ENCODE measurements at places on chromosomes 12 and 14.

DNA sequence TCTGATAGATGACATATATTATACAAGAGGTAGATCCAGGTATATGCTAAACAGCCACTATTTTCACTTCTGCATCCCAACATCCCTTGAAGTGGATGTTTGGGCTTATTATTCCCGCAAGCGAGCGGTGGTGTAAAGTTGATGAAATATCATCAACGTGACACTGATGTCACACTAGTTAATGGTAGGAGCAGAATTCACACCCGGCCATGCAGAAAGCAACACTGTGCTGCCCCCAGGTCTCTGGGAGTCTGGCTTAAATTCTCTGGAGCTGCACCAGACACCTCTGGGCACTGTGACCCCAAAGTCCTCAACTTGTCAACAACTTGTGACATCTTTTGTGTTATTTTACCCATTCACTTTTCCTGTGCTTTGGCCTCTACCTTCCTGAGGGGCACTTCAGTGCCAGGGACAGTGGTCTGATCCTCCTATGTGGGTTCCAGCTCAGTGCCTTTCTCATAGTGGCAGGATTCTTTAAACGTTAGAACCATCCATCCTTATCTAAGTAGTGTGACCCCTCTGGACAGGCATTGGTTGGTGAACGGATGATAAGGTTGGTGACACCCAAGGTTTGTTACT lies 952 bp downstream of the DRAM1 start:
- no peak for DNase-seq

GRCh38 chr12:128018067-128018466 lies 248.9 kb upstream of the TMEM132C start:
- no peak for DNase-seq

DNA sequence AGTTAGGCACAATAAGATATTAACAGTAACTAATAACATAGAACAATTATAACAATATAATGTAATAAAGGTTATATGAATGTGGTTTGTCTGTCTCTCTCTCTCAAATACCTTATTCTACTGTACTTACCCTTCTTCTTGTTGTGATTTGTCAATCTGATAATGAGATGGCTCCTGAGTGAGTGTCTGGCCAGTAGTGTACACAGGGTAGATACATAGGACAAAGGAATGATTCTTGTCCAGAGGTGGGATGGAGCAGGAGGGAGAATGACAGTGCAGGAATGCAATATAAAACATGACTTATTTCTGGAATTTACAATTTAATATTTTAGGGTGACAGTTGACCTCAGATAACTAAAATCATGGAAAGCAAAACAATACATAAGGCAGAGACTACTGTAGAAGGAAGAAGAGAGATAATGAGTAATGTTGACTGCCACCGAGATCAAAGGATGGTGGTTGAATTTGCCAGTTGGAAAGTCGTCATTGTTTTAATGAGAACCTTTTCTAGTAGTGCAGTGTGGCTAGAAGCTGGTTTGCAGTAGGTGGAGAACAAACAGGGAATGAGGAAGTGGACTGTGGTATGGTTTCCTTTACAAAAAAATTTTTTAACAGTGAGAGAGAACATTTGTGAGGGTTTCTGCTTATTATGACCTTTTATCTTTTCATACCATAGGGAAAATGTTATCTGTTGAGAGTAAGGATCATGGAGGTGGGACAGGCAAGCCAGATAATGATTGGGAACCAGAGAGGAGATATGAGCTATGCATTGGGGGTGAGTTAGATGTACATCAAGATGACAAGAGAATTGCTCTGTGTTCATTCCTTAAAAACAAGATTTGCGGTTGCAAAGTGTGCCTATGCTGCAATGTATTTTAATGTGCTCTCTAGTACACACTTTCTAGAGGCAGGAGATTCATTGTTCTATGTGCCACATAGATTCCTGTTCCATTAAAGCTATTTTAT lies 458.3 kb downstream of the BTG1 start:
- DNase-seq = no peak

DNA sequence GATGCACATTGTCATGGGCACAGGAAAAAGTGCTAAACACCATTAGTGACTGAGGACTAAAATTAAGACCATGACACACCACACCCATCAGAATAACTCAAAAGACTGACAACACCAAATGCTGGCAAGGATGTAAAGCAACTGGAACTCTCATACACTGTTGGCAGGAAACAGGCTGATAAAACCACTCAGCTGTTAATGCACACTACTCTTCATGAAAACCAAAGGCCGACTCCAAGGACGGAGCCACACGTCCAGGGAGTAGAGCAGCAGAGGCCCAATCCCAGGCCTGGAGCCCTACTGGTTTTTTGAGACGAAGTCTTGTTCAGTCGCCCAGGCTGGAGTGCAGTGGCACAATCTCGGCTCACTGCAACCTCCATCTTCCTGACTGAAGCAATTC lies 6.4 kb downstream of the RAD52 start:
- DNase-seq = no peak
